ENCODE measurements at places on chromosomes 2 and 18. TPM values are rescaled to one million over a fixed set of nuclear protein-coding genes. Genes with fewer than 3 reads are reported as not detected.

The RSAD2 gene
- 5.8 TPM for polyA plus RNA-seq

The SLC23A3 gene
- polyA plus RNA-seq, result not detected

The DES gene
- not detected for polyA plus RNA-seq

The RESP18 gene
- not detected for polyA plus RNA-seq

The GALNT14 gene
- not detected for polyA plus RNA-seq

The RAD51AP2 gene
- not detected for polyA plus RNA-seq

The LRRTM1 gene
- not detected for polyA plus RNA-seq

The FAM124B gene
- polyA plus RNA-seq, result 0.78 TPM

The SLC4A3 gene
- polyA plus RNA-seq, result 0.52 TPM

The FAM161A gene
- polyA plus RNA-seq, result 0.49 TPM

The CD8A gene
- polyA plus RNA-seq, result 93.4 TPM

The CROCC2 gene
- polyA plus RNA-seq, result not detected

The MITD1 gene
- 30.4 TPM for polyA plus RNA-seq

The TUBB8B gene
- not detected for polyA plus RNA-seq

The MGAT4A gene
- 155 TPM for polyA plus RNA-seq

The KANSL3 gene
- 9.9 TPM for polyA plus RNA-seq

The SCTR gene
- polyA plus RNA-seq, result not detected

The SPC25 gene
- polyA plus RNA-seq, result 0.39 TPM

The RGPD3 gene
- polyA plus RNA-seq, result 0.06 TPM

The PXDN gene
- polyA plus RNA-seq, result 1.0 TPM

The COLEC11 gene
- not detected for polyA plus RNA-seq

The LOXL3 gene
- not detected for polyA plus RNA-seq

The AQP12A gene
- not detected for polyA plus RNA-seq

The PDCL3 gene
- polyA plus RNA-seq, result 61.5 TPM

The UGT1A8 gene
- polyA plus RNA-seq, result not detected

The DUSP11 gene
- polyA plus RNA-seq, result 65.3 TPM

The DRC1 gene
- not detected for polyA plus RNA-seq

The SP9 gene
- polyA plus RNA-seq, result not detected

The AGXT gene
- polyA plus RNA-seq, result not detected

The NOL4 gene
- polyA plus RNA-seq, result not detected

The SNORC gene
- polyA plus RNA-seq, result not detected

Data from immature natural killer cell (primary cell).